Cortex of kidney (tissue), 1 donor: ENCODE measurements at places on chromosomes 13 and 19.

- no peak for DNase-seq
Observed at GRCh38 chr19:58556622-58557220, 1.7 kb downstream of the UBE2M start.

DNA sequence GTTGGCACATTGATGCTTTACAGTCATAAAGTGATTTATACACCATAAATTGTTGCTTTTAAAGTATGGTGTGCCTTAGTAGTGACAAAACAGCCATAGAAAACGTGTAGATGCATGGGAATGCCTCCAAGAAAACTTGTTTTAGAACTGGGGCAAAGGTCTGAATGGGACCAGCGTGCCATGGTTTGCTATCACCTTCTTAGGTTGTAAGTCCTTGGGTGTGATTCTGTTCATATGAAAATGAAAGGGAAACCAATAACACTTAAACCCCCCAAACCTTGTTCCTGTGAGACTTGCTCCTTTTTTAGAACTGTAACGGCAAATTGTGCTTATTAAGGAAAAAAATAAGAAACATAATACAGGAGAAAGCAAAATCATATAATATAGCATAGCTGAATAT is 603.3 kb upstream of the SLITRK6 start:
- no peak for DNase-seq

- DNase-seq: no peak
Observed at GRCh38 chr13:112876305-112877000, 92.6 kb upstream of the MCF2L start.

GRCh38 chr19:53962887-53963431 is at the start of gene CACNG8:
CACNG8 (plus strand) TSS chr19:53962937.
- DNase-seq: no peak

GRCh38 chr19:50171752-50172151 is 8.7 kb upstream of the IZUMO2 start:
- DNase-seq: no peak

GRCh38 chr19:19477705-19478383 is 37.5 kb downstream of the TSSK6 start:
- no peak for DNase-seq

- DNase-seq: no peak
Observed at GRCh38 chr19:47100290-47100689, 13.3 kb downstream of the ZC3H4 start.

- DNase-seq: no peak
Observed at GRCh38 chr13:20136781-20137703, 23.8 kb downstream of the GJA3 start.

- DNase-seq: no peak
Observed at GRCh38 chr13:94999871-95000270, 287.5 kb upstream of the SOX21 start.
